ENCODE measurements at places on chromosomes 13 and 19.

DNA sequence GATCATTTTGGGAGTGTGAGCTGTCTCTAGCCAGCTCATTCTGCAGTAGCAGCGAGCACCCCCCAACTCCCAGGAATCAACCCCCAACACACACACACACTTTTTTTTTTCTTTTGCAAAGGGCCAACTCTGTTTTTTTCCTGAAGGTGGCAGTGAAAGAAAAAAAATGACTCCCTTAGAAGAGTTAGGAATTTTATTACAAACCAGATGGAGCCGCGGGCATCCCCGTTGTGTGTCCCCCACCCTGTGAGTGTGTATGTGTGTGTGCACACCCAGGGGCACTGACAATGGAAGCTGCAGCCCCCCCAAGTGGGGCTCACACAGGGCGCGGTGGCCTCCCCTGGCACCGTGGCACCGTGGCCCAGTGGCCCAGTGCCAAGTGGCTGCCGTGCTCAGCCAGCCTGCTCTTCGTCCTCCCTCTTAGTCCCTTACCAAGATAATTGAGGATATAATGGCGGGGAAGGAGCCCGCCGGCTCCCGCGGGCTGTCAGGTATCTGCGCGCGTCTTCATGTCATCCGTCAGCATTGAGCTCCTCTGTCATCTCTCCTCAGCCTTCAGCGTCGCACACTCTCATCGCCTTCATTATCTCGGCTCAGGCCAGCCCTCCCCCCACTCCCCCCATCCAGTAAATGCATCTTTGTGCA, 314.1 kb downstream of the ZNF536 start:
- no peak for DNase-seq

- no peak for DNase-seq
These were observed 102.2 kb upstream of the PEG3 start for GRCh38 chr19:56942756-56943155.

GRCh38 chr13:34412817-34413375, 529.2 kb upstream of the NBEA start:
- DNase-seq = no peak

- no peak for DNase-seq
These were observed 39.1 kb downstream of the GADD45B start for GRCh38 chr19:2514981-2515518.

DNA sequence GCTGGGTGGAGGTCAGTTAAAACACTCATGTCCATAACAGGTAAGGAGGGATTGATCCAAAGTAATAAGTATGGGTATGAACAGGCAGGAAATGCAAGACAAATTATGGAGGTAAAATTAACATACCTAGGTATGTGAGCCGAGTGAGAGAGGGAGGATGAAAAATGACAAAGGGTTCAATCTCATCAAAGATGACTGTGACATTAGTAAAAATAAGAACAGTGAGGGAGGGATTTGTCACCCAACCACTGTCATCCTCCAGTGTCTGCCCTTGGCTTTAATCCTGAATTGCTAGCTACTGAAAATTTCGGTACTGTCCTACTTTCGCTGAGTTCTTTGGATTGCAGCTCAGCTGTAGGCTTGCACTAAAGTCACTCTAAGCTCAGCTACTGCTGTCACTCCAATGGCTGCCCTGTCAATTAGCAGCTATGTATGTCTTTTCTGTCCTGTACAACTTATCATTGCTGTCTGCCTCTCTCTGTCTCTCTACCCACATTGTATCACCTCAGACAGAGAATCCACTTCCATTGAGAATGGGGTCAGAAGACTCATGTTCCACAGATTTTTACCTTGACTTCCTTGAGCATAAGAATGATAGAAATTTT, 62.5 kb downstream of the LRRC63 start:
- no peak for DNase-seq

DNA sequence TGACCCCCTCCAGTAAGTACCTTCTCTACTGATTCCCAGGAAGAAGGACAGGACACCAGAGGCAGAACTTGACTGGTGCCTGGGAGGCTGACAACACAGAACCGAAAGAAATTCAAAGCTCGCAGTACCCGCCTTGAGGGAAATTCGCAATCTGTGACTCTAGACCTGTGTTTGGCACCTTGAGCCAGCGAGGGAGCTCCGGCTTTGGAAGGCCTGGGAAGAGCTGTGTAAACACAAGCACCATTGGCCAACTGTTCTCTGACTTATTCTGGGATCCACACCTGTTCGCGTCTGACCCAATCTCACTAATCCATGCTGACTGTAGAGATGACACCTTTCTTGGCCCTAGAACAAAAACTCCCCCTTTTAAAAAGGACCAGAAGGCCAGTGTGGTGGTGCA, 50.7 kb downstream of the CEBPG start:
- no peak for DNase-seq

GRCh38 chr13:109422161-109422560, 364.2 kb downstream of the IRS2 start:
- DNase-seq = no peak

GRCh38 chr19:42528354-42529247, at the start of gene CEACAM1:
Gene CEACAM1, minus strand, starts transcription at chr19:42528481. Its CDS starts 107 bp downstream, at chr19:42528374.
- DNase-seq = no peak

- no peak for DNase-seq
These were observed 141.3 kb downstream of the RNF17 start for GRCh38 chr13:24905242-24905641.

DNA sequence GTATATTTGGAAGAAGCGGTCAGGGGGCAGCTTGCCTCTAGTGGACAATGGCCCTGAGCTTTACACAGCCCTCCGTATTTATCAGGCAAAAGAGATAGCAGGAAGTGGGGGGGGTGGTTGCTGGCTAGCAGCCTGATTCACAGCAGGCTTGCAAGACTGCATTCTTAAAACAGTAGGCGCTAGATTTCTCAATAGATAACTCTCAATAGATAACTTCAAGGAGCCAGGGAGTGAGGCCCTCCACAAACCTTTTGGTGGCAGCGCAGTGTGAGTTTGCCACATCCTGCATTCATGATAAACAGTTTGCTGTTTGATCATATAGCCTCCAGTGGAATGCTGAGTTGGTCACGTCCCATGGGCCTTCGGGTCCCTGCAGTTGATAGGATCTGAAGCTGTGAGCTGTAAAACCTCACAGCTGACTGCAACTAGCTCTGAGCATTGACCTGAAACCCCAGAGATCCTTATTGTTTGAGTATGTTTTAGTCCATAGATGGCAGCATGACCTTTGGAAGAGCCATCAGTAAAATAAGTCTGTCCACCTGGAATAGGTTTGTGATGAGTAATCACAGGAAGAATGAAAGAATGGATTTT, 12.2 kb downstream of the FPR3 start:
- DNase-seq = no peak

DNA sequence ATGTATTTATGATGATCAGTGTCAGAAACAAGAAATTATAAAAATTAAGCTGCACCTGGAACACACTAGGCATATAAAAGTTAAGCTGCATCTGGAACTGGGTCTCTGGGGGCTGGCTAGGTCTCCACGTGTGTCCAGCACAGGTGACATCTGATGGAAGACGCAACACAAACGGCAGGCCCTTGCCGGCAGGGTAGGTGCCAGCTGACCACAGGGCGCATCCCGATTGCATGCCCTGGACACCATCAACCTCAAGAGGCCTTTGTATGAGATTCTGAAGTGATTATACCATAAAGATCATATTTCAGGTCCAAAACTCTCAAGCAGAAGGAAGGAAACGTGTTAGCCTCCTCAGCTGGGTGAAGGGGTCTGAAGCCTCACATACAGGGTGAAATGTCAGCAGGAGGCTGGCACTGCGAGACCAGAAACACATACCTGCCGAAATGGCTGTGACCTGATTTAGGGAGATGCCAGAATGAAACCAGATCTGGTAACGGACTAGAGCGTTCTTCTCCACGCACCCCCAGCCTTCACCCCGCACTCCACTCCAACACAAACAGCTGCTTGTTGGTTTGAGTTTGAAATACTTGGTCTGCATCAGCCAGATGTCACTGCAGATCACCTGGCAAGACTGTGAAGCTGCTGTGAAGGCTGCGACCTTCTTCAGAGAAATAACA, 37.3 kb downstream of the COL4A1 start:
- no peak for DNase-seq

DNA sequence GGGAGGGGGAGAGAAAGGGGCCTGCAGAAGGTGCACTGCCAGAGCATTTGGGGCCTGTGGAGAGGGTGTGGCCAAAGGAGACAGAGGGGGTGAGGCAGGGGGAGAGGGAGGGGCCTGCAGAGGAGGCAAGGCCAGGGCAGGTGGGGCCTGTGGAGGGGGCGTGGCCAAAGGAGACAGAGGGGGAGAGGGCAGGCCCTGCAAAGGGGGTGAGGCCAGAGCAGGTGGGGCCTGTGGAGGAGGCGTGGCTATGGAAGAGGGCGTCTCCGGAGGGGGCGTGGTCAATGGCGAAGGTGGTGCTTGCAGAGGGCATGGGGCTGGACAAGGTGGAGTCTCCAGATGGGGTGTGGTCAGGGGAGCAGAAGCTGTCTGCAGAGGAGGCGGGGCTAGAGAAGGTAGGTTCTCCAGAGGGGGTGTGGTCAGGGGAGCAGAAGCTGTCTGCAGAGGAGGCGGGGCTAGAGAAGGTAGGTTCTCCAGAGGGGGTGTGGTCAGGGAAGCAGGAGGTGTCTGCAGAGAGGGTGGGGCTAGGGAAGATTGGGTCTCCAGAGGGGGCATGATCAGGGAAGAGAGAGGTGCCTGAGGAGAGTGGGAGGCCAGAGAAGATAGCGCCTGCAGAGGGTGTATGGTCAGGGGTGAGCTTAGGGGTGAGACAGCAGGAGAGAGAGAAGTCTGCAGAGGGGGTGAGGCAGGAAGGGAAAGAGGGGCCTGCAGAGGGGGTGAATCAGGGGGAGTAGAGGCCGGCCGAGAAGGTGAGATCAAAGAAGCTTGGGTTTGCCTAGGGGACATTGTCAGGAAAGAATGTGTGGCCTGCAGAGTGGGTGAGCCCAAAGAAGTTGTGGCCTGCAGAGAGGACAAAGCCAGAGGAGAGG, 3.4 kb downstream of the PRR36 start:
- DNase-seq = no peak

DNA sequence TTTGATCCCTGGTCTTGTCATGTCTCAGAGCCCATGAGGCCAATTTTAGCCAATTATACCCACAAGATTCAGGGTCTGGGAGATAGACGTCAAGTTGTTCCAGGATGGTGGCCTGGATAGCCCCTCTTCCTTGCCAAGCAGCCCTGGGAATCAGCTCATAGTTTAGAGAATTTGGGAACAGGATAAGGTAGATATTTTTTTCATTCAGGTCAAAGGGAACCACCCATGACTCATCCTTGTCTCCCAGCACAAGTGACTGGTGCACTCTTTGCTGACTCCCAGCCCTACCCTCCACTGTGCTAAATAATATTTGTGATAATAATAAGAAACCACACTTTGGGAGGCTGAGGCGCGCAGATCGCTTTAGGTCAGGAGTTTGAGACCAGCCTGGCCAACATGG, 17.1 kb upstream of the S1PR4 start:
- no peak for DNase-seq

DNA sequence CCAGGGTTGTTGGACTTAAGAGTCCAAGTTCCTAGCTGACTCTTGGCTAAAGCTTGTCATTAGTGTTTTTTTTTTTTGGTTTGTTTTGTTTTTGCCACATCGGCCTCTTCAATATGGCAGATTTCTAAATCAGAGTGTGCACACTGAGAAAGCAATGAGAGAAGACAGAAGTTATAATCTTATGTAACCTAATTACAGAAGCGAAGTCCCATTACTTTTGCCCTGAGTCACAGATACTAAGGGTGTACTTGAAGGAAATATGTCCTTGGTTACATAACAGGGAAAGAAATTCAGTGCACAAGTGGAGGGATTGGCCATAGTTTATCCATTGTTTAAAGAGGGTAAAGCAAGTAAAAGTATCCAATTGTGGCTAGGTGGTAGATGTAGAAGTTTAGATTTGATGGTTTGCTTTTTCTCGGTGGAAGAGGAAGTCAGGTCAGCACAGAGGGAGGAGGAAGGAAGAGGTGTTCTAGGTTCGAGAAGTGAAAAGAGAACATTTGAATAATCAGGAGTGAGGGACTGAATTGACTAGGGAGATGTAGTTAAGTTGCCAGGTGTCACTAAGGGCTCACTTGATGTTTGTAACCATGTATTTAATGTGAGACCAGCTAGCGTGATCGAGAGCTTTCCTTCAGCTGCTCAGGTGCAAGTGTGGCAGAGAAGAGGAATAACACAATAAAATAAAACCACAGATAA, 12.2 kb downstream of the GTF2F2 start:
- DNase-seq = no peak

DNA sequence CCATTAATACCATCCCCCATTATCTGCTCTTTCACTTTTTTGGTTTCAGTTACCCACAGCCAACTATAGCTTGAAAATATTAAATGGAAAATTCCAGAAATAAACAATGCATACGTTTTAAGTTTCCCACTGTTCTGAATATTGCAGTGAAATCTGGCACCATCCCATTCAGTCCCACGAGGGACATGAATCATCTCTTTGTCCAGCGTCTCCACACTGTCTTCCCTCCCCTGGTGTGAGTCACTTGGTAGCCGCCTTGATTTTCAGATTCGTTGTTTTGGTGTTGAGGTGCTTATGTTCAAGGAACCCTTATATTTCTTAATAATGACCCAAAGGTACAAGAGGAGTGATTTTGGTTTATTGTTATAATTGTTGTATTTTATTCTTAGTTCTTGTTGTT, 246.1 kb downstream of the DCT start:
- DNase-seq = no peak

- DNase-seq = no peak
These were observed 6.2 kb downstream of the MRPL4 start for GRCh38 chr19:10258080-10258710.

- DNase-seq = peak; percentile 85
These were observed at the start of gene ZNF85 for GRCh38 chr19:20923077-20923871. Gene ZNF85, plus strand, starts transcription at chr19:20923251. Its CDS starts 150 bp downstream, at chr19:20923401.

DNA sequence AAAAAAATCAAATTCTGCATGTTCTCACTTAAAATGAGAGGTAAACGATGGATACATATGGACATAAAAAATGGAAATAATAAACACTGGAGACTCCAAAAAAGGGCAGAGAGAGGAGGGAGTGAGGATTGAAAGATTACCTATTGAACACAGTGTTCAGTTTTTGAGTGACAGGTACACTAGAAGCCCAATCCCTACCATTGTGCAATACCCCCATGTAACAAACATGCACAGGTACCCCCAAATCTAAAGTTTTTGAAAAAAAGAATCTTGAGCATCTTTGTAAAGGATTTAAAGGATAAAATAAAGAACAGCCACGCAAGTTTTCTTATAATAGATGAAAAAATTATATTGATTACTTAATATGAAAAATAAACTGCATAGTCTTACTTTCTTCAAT, 16.7 kb upstream of the CLC start:
- no peak for DNase-seq

DNA sequence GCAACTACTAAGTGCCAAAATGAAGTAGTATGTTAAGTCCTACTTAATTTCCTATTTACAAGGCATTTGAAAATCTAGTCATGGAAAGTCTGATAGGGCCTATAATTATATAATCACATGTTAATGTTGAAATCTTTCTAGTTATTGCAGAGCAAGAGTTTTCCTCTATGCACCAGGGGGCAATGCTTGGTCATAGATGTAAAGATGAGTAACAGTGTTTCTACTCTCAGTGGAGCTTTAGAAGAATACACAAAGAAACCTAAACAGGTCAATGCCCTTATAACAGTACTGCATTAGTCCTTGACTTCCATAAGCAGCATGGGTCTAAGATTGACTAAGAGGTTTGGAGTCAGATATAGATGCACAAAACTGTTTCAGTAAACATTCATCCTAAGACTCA, 218.7 kb downstream of the KCTD12 start:
- DNase-seq = no peak

All from cerebellar nuclear complex (tissue), 1 donor.